ENCODE measurements at places on chromosomes 12 and 14.
A peak's percentile ranks its signal among the peaks of the same experiment; 100 is the strongest.

DNA sequence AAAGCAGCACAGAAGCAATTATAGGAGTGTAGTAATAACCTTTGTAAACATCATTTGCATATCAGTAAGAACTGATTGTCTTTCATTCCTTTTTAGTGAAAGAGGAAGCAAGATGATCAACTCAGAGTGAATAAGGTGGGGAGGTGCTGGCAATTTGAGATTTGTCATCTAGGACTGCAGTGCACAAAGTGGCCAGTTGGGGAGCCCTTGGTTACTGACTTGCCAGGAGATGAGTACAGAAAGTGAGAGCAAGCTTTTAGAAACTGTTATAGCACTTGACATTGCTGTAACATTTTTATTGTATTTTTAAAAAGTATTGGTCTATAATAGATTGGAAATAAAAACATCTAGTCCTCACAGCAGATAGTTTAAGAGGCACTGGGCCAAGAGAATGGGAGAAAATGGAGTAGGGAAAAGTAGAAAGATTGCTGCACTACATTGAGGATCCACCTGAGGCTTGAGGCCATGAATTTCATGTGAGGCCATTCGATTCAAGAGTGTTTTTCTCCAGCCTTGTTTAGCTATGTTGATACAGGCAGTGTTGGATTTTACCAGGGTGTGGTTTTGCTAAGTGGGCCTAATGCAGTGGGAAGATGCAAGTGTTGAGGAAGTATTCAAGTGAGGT lies 98.2 kb downstream of the SNAPC1 start:
- DNase-seq, result no peak

- no peak for DNase-seq
These were observed 211.9 kb upstream of the FAR2 start for GRCh38 chr12:28937196-28937595.

- no peak for DNase-seq
These were observed 26.4 kb upstream of the NUDT14 start for GRCh38 chr14:105207460-105207901.

DNA sequence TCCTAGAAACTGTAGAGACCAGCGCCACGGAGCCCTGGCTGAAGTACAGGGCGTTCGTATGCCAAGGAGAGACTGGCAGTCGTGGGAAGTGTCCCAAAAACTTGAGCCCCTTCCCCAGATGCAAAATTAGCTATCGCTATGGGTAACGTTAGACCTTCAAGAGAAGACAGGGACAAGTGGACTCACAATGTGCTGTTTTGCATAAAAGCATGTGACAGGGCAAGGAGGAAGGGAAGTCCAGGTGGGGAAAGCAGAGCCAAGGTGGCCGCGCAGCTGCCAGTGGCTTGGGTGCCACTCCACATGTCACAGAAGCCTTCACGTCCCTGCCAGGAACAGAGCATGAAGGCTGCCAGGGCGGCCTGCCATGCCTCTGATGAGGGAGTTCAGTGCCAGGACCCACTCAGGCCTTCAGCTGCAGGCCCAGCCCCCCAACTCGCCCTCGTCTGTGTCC lies 61.2 kb upstream of the DYNC1H1 start:
- peak; percentile 68 for DNase-seq

- no peak for DNase-seq
These were observed 1352.7 kb upstream of the TMEM132C start for GRCh38 chr12:126914170-126914793.

DNA sequence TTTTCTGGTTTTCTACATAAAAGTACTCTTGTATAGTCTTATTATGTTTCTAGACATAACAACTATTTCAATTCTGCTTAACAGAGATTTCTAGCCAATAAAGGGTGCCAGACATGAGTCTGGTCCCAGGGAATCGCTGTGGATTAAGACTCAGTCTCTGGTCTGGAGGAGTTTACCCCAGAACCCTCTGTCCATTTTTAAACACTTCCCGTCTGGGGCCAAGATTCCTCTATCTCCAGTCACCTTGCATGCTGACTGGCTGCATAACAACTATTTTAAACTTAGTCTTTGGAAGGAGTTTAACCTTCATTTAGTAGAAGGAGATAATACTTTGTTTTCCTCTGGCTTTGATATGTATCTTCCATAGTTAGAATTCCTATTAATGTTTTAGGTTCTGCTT lies 163.1 kb upstream of the IFNG-AS1 start:
- no peak for DNase-seq

DNA sequence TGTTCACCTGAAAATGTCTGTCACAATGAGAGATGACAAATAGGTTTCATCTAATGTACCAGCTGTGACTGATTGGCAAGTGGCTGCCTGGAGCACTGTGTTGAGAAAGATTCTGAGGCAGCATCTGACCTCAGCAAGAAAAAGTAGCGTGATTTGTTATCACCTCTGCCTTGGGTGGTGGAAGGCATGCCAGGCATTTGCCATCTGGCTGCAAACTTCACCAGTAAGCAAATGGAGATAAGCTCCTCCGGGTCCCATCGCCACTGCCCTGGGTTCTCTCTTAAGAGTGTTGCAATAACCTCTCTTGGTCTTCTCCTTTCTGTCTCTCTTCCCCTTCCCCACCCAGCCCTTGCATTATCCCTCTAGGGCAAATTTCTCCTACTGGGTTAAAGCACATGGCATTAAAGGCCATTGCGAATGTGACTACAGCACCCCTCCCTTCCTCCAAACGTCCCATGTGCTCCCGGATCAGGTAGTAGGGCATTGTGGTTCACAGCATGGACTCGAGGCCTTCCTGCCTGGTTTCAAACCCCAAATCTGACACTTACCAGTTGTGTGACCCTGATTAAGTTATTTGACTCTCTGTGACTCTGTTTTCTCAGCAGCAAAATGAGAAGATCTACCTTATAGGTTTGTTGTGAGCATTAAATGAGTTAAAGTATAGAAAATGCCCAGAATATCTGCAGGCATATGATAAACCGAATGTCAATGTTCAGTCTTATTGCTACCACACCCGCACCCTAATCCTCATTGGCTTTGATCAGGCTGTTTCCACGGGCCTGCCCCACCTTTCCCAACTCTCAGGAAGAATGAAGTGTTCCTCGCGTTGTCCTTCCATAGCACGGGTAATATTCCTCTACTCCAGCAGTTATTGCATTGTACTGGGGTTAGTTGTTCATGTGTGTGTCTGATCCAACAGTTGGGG lies 8.2 kb upstream of the LGALS3 start:
- no peak for DNase-seq

GRCh38 chr12:105409279-105409678 lies 78.8 kb downstream of the C12orf75 start:
- DNase-seq, result no peak

DNA sequence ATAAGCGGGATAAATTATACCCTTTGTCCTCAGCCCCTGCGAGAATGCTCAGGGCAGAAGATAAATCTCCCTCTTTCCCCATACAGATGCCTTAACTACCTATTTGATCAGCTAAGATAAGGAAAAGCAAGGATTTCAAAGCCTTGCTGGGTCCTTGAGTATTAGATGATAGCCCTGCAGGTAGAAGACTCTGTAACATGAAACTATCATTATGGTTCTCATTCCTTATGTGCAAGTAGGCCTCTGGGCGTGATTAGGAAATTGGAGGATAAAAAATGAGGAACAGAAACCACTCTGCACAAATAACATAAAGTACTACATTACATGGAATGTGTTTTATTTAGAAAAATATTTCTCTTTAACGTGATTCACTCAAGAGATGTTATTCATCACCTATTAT lies 14.5 kb upstream of the WDR89 start:
- no peak for DNase-seq

GRCh38 chr12:89514751-89515150 lies 9.8 kb downstream of the GALNT4 start:
- no peak for DNase-seq

DNA sequence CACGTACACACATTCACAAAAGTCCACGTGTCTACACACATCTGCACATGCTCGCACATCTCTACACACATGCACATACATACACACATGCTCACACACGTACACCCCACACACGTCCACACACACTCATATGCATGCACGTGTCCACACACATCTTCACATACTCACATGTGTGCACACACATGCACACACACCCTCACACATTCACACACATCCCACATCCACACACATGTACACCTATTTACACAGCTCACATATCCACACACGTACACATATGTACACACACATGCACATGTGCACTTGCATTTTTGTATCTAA lies 3.6 kb downstream of the ADGRD1 start:
- no peak for DNase-seq

DNA sequence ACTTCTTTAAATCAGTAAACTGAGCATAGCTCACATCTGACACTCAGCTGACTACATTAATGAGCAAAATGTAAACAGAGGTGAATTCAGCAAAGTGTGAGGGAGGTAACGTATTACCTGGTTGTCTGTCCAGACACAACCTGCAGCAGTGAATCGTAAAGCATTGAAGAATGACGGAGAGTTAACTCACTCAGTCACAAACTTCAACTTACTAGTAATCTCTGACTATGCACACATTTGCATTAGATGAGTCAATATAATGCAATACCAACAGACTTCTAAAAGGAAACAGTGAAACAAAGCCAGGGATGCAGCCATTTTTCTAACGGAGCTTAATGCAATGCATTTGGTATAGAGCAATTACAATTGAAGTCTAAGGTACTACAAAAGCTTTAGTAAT lies 40.0 kb downstream of the STX2 start:
- no peak for DNase-seq

DNA sequence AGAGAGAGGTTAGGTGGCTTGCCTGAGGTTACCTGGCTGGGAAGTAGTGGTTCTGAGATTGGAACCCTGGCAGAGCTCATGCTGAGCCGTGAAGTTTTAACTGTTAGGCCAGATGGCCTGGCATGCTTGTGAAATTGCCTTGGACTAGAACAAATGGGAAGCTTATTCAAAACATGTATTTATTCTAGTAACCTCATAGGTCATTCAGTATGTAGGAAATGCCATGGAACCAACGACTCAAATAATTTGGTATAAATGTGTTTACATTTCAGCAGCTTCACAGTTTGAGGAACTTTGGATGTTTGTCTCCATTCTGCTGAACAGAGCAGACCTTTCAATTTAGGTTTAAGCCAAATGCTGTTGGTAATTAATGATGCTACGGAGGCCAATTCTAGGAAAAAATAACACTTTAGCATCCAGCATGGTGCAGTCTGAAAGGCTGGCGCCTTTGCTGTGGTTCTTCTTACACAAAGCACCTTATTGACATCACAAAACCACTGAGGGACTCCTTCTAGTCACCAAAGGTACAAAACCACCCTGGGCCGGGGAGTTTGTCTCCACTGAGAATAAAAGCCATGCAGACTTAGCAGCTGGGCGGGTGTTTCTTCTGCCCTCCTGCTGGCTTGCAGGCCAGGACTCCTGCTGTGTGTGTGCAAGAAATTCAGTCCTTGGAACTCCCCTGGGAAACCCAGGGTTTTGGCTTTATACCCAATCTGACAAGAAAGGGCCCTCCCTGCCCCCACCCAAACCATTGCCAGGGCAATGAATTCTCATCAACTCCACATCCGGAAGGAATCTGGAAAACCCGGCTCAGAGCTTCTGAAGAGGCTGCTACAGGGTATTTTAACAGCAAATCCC lies 64.2 kb downstream of the ELK3 start:
- peak; percentile 18 for DNase-seq

DNA sequence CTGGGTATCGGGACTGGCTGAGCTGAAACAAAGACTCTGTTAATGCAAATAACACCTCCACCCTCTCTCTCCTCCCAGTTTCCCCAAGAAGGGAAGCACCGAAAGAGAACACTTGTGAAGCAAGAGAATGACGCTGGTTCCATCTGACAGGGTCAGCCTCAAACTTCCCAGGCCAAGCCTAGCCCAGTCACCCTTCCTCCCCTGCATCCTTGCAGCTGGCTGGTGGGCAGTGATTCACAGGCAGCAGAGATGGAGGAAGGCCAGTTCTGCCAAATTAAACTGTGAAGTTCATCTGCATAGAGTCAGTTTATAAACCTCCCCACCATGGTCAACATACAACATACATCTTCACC lies 2.8 kb downstream of the LRRC74A start:
- no peak for DNase-seq

GRCh38 chr12:14962797-14963196 lies 1.4 kb upstream of the ARHGDIB start:
- DNase-seq, result no peak

GRCh38 chr12:57240926-57241401 lies 10.0 kb downstream of the STAC3 start:
- DNase-seq, result no peak

DNA sequence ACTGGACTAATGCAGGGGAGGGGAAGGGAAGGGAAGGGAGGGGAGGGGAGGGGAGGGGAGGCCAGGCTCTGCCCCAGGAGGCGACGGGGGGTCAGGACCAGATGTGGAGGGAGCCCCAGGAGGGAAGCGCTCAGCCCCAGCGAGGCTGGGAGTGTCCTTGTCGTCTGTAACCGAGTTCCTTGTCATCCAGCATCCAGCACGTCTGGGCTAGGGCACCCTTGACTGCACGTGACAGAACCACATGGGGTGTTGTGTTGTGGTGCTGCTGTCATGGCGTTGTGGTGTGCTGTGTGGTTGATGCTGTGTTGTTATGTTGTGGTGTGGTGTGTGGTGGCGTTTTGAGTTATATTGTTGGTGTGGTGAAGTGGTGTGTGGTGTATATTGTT lies 28.4 kb upstream of the SFSWAP start:
- no peak for DNase-seq

DNA sequence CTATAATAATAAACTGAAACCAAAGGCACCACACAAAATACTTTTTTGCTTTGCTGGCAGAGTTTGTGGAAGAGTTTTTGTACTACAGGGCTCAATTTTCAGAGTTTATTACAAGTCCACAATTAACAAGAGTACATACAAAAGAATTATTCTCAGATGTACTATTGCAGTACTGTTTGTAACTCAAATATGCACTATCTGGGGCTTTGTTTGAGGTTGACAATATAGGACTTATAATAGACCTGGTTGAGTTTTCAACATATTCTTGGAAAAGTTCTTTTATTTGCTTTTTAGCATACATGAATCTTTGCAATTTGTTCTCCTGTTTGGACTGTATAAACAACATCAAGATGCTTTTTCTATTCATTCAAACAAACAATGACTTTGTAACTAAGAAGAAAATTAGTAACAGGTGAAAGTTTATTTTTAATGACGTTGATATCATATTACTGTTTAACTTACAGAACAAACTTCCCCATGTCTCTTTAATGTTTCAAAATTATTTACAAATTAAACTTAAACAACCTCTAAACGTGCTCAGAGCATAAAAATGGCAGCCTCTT lies 407.4 kb upstream of the PRICKLE1 start:
- no peak for DNase-seq

- DNase-seq, result no peak
These were observed 45.0 kb upstream of the KRR1 start for GRCh38 chr12:75556311-75556899.

DNA sequence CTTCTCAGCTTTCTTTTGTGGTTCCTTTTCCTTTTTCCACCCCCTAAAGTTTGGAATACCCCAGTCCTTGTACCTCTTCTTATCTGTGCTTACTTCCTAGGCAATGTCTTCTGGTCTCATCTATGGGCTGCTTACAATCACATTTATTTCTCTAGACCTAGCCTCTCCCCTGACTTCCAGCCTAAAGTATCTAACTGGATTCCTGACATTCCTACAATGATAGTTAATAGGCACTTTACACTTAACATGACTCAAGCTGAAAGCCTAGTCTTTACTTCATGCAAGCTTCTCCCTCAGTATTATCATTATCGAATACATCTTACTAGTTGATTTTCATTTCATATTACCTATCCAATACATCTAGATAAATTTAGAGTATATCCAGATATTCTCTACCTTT lies 21.2 kb downstream of the CLECL1 start:
- no peak for DNase-seq

GRCh38 chr12:22812531-22812930 lies 187.6 kb downstream of the ETNK1 start:
- DNase-seq, result no peak
